ENCODE measurements at places on chromosomes 4 and X.

DNA sequence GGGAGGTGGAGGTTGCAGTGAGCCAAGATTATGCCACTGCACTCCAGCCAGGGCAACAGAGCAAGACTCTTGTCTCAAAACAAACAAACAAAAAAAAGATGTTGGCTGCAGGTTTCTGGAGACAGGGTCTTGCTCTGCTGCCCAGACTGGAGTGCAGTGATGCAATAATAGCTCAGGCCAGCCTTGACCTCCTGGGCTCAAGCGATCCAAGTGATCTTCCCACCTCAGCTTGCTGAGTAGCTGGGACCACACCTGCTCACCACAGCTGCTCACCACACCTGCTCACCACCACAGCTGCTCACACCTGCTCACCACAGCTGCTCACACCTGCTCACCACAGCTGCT is 29.9 kb upstream of the CPLX1 start:
- no peak for DNase-seq

DNA sequence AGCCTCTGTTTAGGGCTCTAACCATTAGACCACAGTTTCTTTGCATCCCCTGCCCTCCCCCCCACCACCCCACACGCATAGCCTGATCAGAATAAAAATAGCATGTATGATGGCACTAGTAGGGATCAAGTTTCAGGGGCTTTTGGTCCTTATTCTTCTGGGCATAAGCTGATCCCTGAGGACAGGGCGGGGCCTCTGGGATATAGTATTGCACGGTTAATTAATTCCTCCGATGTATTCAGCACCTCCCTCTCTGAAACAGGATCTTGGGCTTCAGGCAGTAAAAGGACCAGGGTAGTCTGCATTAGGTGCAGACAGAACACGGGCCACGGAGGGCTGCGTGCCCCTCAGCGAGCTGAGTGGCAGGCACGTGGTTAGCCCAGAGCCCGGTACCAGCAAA is 57.1 kb downstream of the ELF4 start:
- no peak for DNase-seq

GRCh38 chr4:15349531-15349935 is 78.3 kb upstream of the C1QTNF7 start:
- no peak for DNase-seq

GRCh38 chrX:109393859-109394258 is 88.0 kb downstream of the GUCY2F start:
- no peak for DNase-seq

- no peak for DNase-seq
Measured at GRCh38 chr4:116796022-116796421, 289.4 kb downstream of the TRAM1L1 start.

DNA sequence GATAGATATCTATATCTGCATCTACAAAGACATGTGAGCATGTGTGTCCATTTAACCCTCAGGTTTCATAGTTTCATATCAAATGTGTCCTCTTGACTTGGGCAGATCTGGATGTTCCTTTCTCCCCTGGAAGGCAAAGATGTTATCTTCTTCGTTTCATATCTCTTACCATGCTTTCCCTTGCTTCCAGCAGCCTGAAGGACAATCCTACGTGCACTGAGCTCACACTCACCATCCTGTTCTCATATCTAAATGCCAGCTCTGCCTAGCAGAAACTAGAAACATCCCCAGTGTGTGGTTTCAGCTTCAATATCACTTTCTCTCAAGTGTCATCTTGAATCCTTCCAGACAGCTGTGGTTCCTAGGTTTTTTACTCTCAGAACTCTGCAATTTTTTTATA is 66.2 kb downstream of the ZAR1 start:
- DNase-seq, result no peak

GRCh38 chr4:2411786-2412510 is 6.5 kb downstream of the ZFYVE28 start:
- DNase-seq, result no peak

DNA sequence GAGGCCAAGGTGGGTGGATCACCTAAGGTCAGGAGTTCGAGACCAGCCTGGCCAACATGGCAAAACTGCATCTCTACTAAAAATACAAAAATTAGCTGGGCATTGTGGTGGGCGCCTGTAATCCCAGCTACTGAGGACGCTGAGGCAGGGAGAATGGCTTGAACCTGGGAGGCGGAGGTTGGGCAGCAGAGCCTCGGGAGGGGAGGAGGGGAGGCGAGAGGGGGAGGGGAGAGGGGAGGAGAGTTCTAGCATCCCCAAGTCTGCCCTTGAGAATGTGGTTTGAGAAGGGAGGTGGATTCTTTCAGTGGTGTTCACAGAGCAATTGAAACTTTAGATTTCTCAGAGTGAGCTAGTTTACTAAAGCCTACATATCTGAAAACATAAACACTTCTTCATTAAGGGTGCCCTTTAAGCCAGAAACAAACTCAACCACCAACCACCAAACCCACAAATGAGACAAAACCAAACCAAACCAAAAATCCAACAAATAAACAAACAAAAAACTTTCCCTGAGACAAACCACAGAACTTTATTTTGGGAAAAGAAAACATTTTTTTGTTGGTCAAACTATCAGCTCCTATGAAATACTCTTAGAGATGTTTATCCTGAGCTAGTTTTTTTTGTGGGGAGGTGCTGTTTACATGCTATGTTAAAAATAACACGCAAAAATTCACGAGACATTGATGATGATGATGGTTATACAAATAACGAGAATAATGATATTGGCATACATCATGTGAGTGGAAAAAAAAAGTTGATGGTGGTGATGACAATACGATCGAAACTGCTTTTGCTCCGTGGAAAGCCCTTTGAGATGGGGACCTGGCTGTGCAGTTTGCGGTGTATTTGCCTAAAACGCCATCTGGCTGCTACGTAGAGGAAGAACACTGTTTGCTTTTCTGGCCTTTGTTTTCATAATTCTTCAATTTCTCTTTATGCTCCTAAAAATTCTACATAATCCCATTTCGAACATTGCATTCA is 98.2 kb upstream of the PRKX start:
- DNase-seq, result peak; percentile 59

DNA sequence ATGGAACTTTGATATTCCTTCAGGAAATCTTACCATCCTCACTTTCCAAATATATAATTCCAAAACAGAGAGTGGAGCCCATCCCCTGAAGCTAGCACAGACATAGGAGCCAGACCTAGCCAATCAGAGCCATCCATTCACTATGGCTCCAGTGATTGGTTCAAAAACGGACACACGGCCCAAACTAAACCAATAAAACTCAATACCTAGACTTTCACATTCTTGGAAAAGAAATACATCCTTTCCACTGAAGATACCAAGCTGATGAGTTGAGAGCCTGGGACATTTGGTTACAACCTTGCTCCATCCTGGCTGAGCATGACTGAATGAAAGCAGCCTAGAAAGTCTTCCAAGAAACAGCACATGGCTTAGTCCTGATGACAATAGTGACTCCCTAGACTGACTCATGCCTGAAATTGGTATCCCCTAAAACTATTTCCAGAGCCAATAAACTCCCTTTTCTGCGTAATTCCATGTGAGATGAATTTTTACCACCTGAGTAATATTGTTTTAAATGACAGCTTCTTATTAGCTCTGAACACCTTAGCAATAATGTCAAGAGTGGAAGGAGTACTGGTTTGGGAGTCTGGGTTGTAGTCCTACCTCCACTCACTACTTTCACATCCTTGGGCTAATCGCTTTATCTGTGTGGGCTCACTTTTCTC is 189.6 kb upstream of the LNX1 start:
- no peak for DNase-seq

DNA sequence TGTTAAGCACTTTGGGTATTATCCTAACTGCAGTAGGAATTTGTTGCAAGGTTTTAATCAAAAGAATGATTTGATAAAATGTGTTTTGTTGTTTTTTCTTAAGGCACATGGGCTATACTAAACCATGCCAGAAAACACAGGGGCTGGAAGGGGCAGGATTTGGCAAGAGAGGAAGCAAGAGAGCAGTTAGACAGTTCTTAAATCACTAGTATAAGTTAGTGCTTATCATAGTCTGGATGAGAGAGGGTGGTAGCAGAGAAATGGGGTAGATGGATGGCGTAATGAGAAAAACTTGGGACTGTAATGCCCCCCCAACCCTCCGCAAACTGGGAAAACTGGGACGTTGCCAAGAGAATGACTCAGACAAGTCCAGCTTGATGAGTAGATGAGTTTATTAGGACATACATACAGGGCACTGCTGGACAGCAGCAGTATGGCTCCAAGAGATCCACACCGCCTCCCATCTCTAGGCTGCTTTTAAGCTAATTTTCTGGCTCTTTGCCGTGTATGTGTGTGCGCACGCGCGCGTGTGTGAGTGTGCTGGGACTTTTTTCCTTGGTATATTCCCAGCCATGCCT is 151.5 kb downstream of the PDLIM5 start:
- no peak for DNase-seq

- no peak for DNase-seq
Measured at GRCh38 chr4:105182211-105182610, 35.5 kb downstream of the TET2 start.

GRCh38 chrX:88613338-88613737 is 133.7 kb upstream of the CPXCR1 start:
- DNase-seq, result no peak

GRCh38 chr4:11675051-11675800 is 246.5 kb upstream of the HS3ST1 start:
- no peak for DNase-seq

DNA sequence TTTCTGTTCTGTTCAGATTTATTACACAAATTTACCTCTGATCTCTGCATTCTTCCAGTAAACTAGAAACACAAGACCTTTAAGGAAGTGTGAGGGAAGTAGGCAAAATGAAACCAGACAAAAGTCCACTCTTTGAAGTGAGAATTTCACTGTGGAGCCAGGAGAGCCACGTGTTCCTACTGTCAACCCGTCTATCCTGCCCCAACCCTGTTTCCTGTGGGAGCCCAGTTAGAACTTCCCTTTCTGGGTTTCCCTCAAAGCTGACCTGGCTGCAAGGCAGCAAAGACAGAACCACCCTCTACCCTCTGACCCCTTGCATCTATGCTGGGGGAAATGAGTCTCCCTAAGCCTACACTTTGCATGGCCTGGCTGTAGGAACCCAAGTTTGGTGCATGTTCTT is 40.0 kb downstream of the TMEM144 start:
- DNase-seq, result no peak

DNA sequence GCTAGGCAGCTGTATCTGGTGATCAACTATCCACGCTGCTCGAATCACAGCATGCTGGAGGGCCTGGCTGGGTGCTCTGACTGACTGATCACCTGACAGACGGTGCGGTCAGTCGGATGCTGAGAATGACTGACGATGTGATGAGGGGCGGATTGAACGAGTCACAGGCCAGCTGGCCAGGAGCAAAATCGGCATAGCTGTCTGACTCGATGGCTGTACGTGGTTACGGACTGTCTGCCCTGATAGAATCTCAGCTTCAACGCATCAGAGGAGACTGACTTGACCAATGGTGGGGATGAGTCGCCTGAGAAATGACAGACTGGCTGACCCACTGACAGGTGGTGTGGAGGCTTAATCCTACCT is 1.0 kb upstream of the SUV39H1 start:
- no peak for DNase-seq

GRCh38 chrX:54494989-54495813 is 833 bp downstream of the FGD1 start:
- DNase-seq, result no peak

DNA sequence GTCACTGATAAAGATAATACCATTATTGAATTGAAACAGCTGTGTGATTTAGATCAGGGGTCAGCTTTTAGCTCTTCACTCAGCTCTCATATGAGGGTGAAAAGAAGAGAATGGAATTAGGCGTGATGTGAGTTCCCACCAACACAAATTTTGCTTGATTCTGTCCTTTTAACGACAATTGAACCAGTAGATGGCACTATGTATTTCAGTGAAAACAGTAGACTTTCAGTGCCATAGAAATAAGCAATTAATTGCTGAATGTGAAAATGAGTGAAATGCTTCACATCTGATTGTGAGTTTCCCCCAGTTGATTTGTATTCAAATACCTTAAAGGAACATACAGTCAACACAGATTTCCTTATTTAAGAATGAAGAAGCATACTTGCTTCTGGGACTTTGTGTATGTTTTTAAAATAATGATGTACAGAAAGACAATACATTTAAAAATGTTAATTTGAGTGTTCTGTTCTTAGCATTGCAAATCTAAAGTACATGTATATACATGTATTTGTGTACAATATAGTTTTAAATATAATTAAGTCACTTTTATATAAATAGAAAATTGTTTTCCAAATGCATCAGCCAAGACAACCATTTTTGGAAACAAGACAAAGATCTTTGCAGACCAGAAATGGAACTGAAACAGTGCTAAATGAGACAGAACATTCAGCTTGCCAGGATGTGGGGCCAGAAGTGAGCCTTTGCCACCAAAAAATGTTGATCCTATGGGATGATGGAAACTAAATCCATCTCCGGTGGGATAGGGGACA is 178.8 kb downstream of the SNCA start:
- no peak for DNase-seq
